ENCODE measurements at places on chromosomes 4 and X.

GRCh38 chrX:87572901-87573300, 55.3 kb downstream of the KLHL4 start:
- DNase-seq = no peak

GRCh38 chr4:26288355-26288909, 32.4 kb upstream of the RBPJ start:
- peak; percentile 57 for DNase-seq

DNA sequence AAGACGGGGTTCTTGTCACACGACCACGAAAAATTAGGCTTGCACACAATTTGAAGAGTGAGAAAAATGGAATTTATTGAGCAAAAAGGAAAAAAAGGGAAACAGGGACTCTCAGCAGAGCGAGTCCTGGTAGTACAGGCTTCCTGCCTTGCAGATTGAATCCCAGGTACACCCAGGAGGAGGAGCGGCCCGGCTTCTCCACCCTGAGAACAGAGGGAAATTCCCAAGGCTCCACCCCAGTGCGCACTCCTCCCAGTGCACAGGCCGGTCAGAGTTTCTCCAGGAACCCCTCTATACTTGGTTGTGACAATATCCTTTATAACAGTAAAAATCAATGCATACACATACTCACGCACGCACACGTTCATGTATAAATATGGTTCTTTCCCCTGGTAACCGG, 22.0 kb downstream of the SLC4A4 start:
- no peak for DNase-seq

DNA sequence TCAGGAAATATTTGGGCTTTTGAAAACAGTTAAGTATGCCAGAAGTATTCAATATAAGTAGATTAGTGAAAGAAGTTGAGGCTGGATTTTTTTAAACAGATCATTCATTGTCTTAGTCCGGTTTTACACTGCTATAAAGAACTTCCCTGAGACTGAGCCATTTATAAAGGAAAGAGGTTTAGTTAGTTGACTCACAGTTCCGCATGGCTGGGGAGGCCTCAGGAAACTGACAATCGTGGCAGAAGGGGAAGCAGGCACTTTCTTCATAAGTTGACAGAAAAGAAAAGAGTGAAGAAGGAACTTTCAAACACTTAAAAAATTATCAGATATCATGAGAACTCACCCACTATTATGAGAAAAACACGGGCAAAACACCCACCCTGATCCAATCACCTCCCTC, 31.1 kb upstream of the CYLC1 start:
- no peak for DNase-seq

GRCh38 chr4:142095886-142096605, 459.7 kb downstream of the IL15 start:
- no peak for DNase-seq

DNA sequence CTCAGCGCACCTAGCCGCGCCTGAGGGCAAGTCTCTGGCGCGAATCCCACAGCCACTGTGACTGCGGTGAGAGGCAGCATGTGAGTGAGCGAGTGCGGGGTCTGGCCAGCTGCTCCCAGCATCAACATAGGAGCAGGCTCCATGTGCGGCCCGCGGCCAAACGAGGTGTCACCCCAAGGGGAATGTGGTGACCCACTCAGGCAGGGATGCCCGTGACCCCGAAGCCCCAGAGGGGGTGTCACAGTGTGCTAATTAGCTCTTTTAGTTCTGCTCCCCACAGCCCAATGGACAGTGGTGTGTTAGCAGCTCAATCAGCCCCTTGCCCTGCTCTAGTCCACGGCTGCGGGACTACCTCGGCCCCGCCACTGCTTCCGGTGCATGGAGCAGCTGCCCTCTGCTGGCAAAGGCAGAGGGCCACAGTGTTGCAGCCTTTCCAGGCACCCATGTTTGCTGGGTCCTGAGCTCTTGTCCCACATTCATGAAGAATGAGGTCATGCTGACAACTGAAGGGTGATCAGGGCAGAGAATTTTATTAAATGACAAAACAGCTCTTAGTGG, 61.4 kb downstream of the AGA start:
- no peak for DNase-seq

GRCh38 chrX:154833746-154834274, 652 bp downstream of the SMIM9 start:
- DNase-seq = no peak

DNA sequence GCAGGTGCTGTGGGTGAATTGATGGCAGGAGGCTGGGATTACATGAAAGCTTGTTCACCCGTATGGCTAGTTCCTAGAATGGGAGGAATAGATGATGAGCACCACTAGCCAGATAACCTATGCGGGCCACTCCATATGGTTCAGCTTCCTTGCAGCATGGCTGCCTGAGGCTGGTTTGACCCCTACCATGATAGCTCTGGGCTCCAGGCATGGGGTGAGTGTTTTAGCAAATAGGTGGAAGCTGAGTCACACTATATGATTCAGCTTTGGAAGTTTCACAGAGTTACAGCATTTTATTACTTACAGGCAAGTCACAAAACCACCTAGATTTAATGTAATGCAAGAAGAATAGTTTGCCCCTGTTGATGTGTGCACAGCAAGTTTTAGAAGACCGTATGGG, 603.2 kb downstream of the STIM2 start:
- no peak for DNase-seq

DNA sequence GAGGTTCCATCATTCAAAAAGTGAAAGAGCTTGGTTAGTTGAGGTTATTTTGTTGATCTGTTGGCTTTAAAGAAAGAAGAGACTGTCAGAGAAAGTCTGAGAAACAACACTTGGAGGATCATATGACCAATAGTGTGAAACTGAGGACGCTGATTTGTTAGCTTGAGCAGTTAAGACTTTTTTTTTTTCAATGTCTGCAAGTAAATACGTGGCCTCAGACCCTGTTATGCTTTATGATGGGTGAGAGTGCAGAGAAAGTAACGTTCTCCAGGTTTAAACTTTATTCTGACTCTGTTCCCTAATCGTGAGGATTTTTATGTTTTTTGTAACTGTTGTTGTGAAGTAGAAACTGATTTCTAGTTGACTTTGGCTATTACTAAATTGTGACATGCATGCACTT, 45.9 kb downstream of the GAB1 start:
- DNase-seq = no peak

DNA sequence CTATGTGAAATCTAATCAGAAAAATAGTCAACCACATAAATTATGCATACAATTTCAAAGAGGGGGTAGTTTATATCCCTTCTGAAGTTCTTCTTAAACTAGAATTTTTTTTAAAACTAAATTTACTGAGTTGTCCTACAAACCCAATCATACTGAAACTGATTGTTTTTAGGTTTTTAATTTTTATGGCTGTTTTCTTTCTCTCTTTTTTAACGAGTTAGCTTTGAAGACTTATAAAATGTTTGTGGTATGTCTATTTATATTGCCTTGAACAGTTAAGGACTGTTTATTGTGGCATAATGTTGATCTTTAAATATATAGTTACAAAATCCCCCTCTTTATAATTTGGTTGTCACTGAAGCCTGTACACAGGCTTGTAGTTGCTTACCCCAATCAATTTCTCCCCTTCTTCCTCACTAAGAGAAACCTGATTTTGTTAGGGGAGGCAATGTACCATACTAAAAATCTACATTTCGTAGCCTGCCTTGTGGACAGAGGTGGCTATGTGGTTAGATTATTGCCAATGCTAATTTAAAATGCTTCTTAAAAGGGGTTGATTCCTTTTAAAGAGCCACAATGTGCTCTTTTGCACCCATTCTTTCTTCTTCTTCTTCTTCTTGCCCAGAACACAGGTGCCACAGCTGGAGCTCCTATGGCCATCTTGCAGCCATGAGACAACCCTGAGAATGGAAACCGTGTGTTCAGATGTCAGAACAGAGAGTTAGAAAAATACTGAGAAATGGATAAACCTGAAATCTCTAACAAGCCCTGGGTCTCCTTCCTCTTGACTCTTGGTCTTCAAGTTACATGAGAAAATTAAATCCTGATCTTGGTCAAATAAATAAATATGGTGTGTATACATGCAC, 102.7 kb upstream of the ZNF827 start:
- DNase-seq = no peak

DNA sequence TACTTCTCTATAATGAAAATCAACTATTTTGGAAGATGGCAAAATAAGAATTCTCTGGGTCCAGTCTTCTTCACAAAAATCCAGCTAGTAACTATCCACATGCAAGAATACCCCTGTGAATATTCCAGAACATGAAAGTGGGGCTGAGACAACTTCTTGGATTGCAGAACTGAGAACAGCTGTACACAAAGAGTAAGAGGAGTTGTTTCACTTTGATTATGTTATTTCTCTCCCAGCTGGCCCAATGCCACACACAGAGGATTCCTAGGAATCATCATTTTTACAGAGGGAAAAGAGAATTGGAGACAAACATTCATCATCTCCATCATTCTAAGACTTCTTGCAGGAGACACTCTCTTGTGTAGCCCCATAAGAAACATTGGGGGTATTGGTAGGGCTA, 782.2 kb upstream of the LCORL start:
- no peak for DNase-seq

GRCh38 chrX:113804819-113805218, 779.1 kb upstream of the HTR2C start:
- no peak for DNase-seq

DNA sequence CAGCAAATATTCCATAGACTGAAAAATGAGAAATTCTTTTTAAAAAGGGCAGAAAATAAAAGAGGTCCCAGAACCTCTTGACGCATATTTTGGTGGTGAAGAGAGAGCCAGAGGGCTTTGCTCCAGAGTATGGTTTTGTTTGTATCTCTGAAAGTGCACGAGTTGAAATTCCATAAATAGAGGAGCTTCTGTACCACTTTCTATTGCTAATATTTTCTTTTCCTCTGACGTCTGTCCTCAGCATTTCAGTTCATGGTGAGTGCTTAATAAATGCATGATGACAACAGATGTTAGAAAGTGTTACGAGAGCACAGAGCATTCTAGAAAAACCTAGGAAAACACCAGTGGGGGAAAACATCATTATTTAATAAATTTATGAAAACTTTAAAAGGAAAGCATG, 145.6 kb downstream of the AMELX start:
- no peak for DNase-seq

DNA sequence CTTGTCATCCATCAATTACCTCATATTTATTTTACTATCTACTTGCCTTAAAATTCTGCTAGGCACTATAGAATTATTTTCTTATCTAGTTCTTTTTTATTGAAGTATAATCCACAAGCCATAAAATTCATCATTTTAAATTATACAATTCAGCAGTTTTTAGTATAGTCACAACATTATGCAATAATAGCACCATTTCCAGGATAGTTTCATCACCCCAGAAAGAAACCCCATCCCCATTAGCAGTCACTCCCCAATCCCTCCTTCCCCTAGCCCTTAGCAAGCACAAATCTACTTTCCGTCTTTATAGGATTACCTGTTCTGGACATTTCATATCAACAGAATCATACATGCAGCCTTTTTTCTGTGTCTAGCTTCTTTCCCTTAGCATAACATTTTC, 15.6 kb downstream of the SLC10A6 start:
- no peak for DNase-seq

GRCh38 chrX:68731254-68731653, 83.8 kb downstream of the STARD8 start:
- DNase-seq = no peak

- peak; percentile 78 for DNase-seq
Measured at GRCh38 chrX:65667503-65668376, at the start of gene MSN. TSS of gene MSN (plus strand) at chrX:65667654. CDS start at chrX:65667842, 188 bp downstream.

- DNase-seq = no peak
Measured at GRCh38 chrX:9033179-9033578, 748 bp downstream of the FAM9B start.

DNA sequence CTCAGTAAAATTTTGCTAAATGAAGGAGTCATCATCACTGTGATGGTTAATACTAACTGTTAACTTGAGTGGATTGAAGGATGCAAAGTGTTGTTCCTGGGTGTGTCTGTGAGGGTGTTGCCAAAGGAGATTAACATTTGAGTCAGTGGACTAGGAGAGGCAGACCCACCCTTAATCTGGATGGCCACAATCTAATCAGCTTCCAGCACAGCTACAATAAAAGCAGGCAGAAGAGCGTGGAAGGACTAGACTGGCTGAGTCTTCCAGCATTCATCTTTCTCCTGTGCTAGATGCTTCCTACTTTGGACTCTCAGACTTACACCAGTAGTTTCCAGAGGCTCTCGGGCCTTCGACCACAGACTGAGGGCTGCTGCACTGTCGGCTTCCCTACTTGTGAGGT, 21.3 kb upstream of the WDR44 start:
- no peak for DNase-seq

GRCh38 chrX:24796204-24796603, 102.5 kb downstream of the POLA1 start:
- no peak for DNase-seq

GRCh38 chr4:126264839-126265238, 950.1 kb downstream of the FAT4 start:
- no peak for DNase-seq

DNA sequence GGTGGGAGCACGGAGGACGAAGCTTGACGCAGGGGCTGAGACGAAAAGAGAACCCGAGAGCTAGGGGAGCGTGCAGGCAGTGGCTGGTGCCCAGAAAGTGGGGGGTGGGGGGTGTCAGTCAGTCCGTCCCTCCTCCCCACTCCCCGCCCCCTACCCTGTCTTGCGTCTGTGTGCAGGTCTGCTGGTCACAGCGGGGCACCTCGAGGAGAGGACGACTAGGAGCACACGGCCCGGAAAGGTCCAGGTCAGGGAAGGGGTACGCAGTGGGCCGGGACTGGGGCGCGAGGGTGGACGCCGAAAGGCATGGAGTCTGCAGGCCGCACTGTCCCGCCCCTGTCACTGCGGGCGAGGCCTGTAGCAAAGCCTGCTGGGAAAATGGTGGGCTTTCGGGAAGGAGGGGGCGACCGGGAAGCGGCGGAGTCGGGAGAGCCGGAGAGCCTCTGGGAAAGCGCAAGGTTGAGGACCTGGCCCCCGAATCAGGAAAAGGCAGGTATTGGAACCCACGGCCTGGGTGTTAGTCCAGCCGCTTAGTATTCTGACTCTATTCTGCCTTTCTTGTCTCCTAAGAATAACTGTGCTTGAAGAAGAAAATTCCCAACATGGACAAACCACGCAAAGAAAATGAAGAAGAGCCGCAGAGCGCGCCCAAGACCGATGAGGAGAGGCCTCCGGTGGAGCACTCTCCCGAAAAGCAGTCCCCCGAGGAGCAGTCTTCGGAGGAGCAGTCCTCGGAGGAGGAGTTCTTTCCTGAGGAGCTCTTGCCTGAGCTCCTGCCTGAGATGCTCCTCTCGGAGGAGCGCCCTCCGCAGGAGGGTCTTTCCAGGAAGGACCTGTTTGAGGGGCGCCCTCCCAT, 769 bp downstream of the TCEAL1 start:
- DNase-seq = peak; percentile 38

DNA sequence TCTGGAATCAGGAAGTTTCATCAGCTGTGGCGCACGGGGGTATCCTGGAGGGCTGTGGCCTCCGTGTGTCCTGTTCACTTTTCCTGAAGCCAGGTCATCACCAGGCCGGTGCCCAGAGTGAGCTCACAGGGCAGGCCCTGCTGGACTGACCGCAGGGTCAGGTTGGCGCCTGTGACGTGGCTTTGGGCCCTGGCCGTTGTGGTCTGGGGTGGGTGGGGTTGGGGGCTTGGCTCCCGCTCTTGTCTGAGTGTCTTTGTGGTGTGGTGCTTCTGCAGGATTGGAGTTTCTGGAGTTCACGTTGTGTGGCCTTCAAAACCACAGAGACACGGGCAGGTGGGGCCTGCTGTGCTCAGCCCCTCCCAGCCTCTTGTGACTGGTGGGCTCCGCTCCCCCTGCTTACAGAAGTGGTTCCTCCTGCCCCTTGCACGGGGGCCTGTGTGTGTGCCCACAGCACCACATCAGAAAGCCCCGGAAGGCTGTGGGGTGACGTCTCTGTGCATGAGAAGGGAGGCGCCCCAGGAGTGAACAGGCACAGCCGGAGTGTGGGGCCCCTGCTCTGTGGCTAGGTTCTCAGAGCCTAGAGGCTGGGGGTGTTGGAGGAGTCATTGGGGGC, 9.5 kb downstream of the RGS12 start:
- DNase-seq = peak; percentile 69
